NCI-H1694 (cell line): ENCODE measurements at places on chromosomes 7 and 10.

DNA sequence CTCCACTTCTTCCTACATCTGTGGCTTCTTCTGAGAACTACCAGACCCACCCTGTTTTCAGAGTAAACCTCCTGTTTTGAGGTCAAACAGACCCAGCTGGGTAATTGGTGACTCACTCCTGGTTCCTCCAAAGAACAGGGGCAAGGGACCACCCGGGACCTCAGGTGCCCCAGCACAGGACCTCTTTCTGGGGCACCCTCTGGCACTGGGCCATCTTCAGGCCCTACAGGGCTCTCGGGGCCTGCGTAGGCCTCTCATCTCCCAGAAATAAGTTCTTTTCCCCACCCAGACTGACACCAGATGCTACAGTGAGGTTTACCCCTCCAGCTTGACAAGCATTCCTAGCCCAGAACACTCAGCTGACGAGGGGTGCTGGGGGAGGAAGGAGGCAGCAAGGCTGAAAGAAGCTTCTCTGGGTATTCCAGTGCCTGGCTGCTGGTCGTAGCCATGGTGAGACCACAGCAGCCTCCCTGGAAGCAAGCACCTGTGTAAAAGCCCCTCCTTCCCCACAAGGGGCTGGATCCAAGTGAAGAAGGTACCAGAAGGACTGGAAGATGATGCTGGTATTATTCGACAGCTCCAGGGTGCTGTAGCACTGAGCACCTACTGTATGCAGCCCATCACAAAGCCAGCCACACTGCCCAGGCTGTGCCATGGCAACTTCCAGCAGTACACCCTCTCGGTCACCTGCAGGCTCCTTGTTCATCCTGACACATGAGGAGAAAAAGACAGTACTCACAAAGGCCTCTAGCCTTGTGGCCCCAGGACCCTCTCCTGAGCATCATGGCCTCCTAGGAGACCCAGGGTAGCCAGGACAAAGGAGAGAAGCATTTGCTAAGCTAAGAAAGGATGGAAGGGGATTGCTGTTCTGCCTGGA lies 47.4 kb downstream of the ALOX5 start:
- no peak for DNase-seq

- DNase-seq: no peak
These were observed 25.0 kb downstream of the SHH start for GRCh38 chr7:155787171-155787851.

- DNase-seq: no peak
These were observed 46.5 kb upstream of the TNRC18 start for GRCh38 chr7:5470167-5470532.

GRCh38 chr7:122260336-122260735 lies 44.2 kb downstream of the FEZF1 start:
- DNase-seq: no peak

DNA sequence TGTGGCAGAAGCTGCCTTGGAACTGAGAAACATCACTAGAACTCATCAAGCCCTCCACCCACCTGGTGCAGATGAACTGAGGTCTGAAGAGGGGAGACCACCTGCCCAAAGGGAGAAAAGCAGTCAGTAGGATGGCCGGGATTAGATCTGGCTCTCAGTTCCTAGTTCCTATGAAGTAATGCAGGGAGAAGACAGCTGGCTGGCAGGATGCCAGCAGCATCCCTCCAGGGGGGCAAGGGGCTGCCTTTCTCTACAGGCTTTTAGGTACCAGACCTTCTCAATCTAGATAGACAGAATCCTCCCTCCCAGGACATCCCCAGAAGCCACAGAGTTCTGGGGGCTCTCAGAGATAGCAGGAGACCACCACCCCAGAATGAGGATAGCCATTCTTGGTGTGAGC lies 7.8 kb downstream of the CRHR2 start:
- peak; percentile 20 for DNase-seq

- DNase-seq: no peak
These were observed 365.8 kb downstream of the BBS9 start for GRCh38 chr7:33495207-33495606.

GRCh38 chr10:75987616-75988015 lies 556.2 kb downstream of the LRMDA start:
- no peak for DNase-seq

DNA sequence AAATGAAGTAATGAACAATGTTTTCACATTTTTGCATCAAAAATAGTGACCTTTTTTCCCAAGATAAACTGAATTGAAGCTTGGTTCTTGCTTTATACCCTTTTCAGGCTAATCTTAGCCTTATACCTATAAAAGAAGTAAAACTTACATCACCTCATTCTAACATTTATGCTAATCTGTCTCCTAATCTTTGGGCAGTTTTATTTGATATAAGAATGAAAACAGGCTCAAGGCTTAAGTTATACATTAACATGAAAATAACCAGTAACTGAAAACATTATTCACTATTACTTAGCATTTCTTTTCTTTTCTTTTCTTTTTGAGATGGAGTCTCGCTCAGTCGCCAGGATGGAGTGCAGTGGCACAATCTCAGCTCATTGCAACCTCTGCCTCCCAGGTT lies 113.1 kb downstream of the HIBADH start:
- no peak for DNase-seq

GRCh38 chr7:42197451-42197850 lies 39.6 kb downstream of the GLI3 start:
- no peak for DNase-seq

DNA sequence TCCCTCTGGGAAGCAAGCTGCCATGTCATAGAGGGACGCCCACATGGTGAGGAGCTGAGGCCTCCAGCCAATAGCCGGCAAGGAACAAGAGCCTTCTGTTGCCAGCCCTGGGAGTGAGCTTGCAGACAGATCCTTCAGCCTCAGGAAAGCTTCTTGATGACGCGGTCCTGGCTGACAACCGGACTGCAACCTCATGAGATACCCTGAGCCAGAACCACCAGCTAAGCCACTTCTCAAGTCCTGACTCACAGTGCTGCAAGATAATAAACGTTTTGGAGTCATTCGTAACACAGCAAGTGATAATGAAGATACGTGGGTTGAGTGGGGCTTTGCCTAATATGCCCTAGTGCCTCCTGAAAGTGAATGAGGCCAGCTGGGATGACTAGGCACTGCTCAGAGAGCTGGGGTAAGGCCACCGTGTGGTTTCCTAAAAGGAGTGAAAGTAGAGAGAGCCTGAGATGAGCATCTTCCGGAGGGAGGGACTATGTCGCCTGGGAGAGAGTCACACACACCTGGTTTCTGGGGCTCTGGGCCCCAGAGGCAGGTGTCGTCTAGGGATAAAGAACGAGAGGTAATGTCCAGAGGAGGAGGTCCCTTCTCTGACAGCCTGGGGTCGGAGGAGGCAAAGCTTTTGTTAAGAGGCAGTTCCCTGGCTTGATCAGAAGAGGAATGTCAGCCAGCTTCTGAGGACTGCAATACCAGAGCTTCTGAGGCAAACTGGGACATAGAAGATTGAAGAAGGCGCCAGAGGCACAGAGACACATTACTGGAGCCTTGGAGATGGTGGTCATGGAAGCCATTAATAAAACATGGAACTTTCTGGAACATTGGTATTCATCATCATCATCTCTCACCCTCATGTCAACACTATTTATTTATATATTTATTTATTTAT lies 53.6 kb downstream of the PYROXD2 start:
- no peak for DNase-seq

DNA sequence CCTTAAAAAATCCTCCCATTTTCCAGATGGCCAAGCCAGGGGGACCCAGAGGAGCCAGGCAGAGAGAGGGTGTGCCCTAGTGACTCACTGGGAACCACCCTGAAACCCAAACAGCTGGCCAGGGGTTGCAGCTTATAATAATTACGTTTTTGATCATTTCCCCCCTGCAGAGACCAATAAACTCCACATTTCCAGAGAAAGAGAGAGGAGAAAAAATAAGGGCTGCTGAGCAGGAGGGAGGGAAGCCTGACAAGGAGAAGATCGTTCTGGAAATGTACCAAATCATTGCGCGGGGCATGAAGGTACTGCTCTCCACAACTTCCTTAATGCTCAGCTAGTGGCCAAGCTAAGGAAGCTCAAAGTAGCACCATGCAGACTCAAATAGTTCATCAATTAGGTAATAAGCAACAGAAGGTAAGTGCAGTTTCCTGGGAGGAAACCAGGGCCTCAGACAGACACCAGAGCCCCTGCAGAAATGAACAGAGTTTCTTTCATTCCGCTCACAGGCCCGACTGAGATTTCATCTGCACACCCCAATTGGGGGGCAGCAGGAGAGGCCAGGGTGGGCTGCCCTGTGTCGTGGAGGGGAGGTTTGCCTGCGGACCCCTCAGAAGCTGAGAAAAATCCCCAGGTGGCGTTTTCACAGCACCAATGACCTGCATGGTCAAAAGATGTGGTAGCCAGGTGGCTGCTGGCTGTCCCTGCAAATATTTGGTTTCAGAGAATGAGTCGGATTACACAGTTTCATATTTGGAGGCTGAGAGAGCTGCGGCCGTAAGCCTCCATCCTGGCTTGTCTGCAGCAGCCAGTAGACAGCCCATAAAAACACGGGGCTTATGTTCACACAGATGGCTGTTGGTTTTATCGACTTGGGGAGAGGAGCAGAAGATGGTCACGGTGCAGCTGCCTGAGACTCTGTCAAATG lies 153.2 kb upstream of the LYZL2 start:
- DNase-seq: peak; percentile 53

GRCh38 chr7:23004247-23004520 lies 9.7 kb downstream of the HYCC1 start:
- no peak for DNase-seq

DNA sequence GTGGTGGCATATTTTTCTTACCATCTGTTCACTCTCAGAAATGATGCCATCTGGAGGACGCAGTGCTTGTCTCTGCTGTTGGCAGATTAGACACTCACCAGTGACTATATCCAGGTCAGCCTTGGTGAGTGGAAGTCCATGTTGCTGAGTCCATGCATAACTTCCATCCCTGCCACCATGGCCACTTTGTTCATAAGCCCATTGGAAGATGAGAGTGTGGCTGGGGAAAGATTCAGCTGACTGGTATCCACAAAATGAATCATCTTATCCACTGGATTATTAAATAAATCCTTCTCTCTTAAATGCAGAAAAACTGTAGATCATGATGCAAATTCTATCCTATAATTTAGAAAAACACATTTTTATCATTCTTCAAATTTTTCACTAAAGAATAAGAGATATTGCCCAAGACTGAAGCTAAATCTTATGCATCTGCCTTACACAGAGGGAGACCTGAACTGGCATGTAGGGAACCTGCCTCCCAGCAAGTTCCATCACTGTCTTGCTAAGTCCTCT lies 726.9 kb downstream of the TNS3 start:
- no peak for DNase-seq

- DNase-seq: no peak
These were observed 8.2 kb downstream of the ZFAND2A start for GRCh38 chr7:1151653-1152425.

- no peak for DNase-seq
These were observed 256.1 kb downstream of the INHBA start for GRCh38 chr7:41446606-41447449.

DNA sequence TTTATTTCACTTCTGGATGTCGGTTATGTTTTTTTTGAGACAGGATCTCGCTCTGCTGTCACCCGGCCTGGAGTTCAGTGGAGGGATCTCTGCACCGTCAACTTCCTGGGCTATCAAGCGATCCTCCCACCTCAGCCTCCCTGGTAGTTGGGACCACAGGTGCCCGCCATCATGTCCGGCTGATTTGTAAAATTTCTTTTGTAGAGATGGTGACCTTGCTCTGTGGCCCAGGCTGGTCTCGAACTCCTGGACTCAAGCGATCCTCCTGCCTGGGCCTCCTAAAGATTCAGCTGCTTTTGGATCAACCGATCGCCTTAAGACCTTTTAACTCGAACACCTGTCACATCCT lies 606 bp upstream of the RABGEF1 start:
- no peak for DNase-seq

DNA sequence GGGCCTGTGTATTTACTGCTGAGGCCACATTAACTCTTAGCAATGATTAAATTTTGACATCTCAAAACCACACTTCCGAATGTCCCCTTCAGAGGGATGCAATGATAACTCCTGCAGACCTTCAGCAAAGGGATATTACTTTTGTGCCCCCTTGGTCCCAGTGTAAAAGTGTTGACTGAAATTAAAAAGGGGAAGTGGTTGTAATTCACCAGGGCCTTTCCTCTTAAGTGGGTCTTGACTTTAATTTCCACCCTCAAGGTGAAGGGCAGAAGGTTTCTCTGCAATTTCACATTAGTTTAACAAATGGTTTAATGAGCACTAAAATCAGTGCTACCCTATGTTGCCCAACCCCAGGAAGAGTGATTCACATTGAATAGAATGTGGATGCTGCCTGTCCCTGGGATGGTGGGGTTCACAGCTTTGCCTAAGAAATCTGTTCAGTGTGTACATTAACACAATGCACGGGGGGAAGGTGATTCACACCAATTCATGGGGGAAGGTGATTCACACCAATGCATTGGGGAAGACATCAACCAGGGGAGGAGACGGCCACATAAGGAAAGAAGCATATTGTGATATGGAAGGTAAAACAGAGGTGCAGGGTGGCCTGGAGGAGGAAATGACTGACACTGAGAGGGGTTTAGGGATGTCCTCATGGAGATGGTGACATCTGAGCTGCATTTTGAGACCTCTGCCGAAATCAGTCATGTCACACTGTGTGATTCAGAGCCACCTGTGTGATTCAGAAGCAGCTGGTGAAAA lies 19.4 kb upstream of the TNS3 start:
- no peak for DNase-seq

GRCh38 chr7:8109196-8110022 lies 140.8 kb downstream of the GLCCI1 start:
- DNase-seq: no peak
